ENCODE measurements at places on chromosomes 2 and 18. TPM values are rescaled to one million over a fixed set of nuclear protein-coding genes. Genes with fewer than 3 reads are reported as not detected.

- no peak overlapping the region for H3K4me3 ChIP-seq
- no peaks in the 10 kb centered on the region for H3K36me3 ChIP-seq
- DNase-seq = no peak
- H3K4me1 ChIP-seq = no peaks in the 10 kb centered on the region
These were observed 757.5 kb downstream of the DPP10 start for GRCh38 chr2:115199966-115200365.

- no peak for DNase-seq
- peaks cover 9% of the 10 kb centered on the region for H3K36me3 ChIP-seq
- H3K4me1 ChIP-seq = no peaks in the 10 kb centered on the region
- no peak overlapping the region for H3K4me3 ChIP-seq
- H3K27ac ChIP-seq = no peak overlapping the region
These were observed 88.3 kb downstream of the ROCK2 start for GRCh38 chr2:11256166-11256565.

GRCh38 chr2:217160103-217160743, 300.4 kb upstream of the TNP1 start:
- H3K27ac ChIP-seq = no peak overlapping the region
- no peak for DNase-seq
- peaks cover 12% of the 10 kb centered on the region for H3K27me3 ChIP-seq
- no peaks in the 10 kb centered on the region for H3K36me3 ChIP-seq
- H3K4me3 ChIP-seq = no peak overlapping the region

GRCh38 chr2:33420726-33421125, 55.7 kb upstream of the RASGRP3 start:
- no peak for DNase-seq
- H3K27ac ChIP-seq = no peak overlapping the region
- no peaks in the 10 kb centered on the region for H3K4me1 ChIP-seq
- no peaks in the 10 kb centered on the region for H3K36me3 ChIP-seq

DNA sequence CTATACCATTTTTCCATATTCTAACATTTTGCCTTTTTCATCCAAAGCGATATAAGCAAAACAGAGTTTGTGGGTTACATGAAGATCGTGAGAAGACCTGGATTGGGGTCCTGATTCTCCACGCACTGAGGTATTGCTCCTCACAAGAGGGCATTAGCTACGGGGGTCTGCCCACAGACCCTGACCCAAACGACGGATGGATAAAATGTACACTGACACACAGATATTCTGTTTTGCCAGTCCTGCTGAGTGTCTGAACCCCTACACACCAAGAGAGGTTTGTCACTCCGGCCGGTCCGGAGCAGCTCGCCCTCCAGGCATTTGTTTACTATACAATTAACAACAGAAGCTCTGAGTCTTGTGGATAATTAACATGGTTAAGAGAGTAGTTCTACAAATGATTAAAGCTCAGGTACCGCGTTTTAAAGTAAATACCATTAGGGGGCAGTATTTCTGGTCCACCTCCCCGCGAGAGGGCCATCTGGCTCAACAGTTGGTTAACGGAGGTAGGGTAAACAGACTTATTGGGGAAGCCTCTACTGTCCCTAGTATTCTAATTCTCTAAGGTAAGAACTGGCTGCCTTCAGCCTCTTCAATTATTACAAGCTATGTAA, 28.4 kb downstream of the SCYGR8 start:
- H3K27me3 ChIP-seq = no peaks in the 10 kb centered on the region
- H3K4me3 ChIP-seq = no peak overlapping the region
- no peak overlapping the region for H3K27ac ChIP-seq

GRCh38 chr2:223771475-223771874, 65.9 kb downstream of the AP1S3 start:
- peaks cover 14% of the 10 kb centered on the region for H3K36me3 ChIP-seq
- DNase-seq = no peak
- no peaks in the 10 kb centered on the region for H3K27me3 ChIP-seq
- H3K4me1 ChIP-seq = peaks cover 14% of the 10 kb centered on the region

DNA sequence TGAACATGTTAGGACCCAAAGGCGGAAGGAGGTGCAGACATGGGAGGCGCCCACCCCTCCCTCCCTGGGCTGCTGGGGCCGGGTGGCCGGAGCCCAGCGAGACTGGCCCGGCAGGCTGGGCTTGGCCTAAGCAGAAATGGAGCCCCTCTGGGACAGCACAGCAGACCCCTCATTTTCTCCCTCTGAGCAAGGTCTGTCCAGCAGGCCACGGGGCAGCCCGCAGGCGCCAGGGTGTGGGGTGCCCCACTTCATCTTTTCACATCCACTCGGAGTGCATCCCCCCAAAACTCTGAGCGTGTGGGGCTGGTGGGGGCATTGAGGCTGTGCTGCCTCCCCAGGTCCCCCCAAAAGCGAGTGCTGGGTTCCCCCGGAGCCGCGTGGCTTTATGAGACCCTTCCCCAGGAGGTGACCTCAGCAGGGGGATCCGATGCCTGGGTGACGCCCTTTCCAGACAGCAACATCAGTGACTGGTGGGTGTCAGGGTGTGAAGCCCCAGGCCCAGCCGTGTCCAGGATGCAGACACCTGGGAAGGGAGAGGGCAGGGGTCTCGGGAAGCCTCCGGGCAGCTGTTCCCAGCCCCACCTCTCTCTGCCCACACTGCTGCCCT, 36.7 kb upstream of the GPC1 start:
- no peaks in the 10 kb centered on the region for H3K27me3 ChIP-seq
- H3K27ac ChIP-seq = no peak overlapping the region
- H3K4me3 ChIP-seq = no peak overlapping the region
- peaks cover 19% of the 10 kb centered on the region for H3K4me1 ChIP-seq

DNA sequence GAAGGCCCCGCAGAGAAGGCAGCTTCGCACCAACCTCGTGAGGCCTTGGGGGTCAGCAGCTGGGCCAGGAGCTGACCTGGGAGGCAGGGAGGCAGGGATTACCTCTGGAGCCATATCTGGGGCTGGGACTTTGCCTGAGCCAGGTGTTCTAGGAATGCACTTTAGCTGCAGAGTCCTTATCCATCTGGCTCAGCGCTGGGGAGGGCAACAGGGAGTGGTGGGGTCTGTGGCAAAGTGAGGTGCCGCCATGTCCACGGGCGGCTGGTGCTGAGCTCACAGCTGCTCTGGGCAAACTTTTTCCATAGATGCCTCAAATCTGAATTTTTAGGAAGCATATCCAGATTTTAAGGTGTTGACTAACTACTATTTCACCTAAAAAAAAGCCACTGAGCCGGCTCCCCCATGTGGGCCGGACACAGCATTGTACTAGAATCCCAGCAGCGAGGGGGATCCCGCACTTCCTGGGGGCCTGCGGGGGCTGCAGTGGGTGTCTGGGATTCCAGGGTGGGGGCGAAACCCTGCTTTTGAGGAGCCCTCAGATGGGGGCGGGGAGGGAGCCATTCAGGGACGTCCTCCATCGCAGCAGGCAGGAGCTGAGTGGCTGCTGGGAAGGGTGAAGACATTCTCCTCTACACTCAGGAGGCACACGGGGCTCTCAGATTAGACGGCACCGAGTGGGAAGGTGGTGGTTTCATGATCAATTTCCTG, 34.6 kb downstream of the RTP5 start:
- H3K27me3 ChIP-seq = no peaks in the 10 kb centered on the region
- H3K36me3 ChIP-seq = no peaks in the 10 kb centered on the region
- no peak for DNase-seq
- H3K4me1 ChIP-seq = no peaks in the 10 kb centered on the region
- H3K4me3 ChIP-seq = no peak overlapping the region
- H3K27ac ChIP-seq = no peak overlapping the region

DNA sequence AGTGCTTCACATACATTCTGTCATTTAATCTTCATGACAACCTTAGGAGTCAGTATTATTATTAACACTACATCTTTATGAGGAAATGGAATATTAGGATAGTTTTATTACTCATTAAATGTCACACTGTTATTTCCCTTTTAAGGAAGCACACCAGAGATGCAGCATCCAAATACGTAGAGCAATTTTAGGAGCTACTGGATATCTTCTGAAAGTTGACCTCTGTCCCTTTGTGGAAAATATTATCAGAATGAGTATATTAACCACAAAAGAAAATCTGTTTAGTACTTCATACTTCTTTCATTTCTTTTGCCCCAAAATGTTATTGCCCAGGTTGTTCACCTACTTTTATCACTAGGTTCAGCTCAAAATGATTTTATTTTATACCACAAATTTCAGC, 72.9 kb upstream of the APCDD1 start:
- no peak for DNase-seq
- peaks cover 7% of the 10 kb centered on the region for H3K27me3 ChIP-seq
- no peaks in the 10 kb centered on the region for H3K36me3 ChIP-seq
- no peak overlapping the region for H3K27ac ChIP-seq
- H3K4me3 ChIP-seq = no peak overlapping the region

DNA sequence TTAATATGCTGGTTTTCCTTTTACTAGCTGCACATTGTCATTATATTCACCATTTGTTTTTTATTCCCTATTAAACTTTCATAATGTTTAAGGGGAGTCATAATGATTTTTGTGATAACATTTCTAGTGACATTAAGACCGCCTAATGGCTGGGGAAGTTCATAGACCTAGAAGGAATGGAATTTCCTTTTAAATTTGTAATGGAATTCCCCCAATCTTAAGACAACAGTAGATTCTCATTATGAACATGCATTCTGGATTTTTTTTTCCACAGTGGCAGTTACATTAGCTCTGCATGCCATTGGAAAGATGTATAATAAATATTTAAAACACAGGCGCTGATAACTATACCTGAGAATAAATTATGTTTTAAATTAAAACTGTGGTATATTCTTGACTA, 8.4 kb downstream of the YPEL5 start:
- DNase-seq = no peak
- peaks cover 21% of the 10 kb centered on the region for H3K4me1 ChIP-seq
- no peak overlapping the region for H3K4me3 ChIP-seq

- no peak overlapping the region for H3K27ac ChIP-seq
- no peaks in the 10 kb centered on the region for H3K4me1 ChIP-seq
- no peak overlapping the region for H3K4me3 ChIP-seq
- H3K36me3 ChIP-seq = no peaks in the 10 kb centered on the region
- no peak for DNase-seq
- H3K27me3 ChIP-seq = peaks cover 37% of the 10 kb centered on the region
These were observed 63.2 kb upstream of the TMEM17 start for GRCh38 chr2:62568983-62569837.

- H3K4me3 ChIP-seq = no peak overlapping the region
- no peak for DNase-seq
- H3K4me1 ChIP-seq = no peaks in the 10 kb centered on the region
- no peak overlapping the region for H3K27ac ChIP-seq
- peaks cover 3% of the 10 kb centered on the region for H3K27me3 ChIP-seq
These were observed 23.0 kb upstream of the ACTR2 start for GRCh38 chr2:65204461-65205210.

SAG gene
- 0.10 TPM for total RNA-seq

SMPD4 gene
- 58.2 TPM for total RNA-seq

MOGAT1 gene
- not detected for total RNA-seq

SEMA4C gene
- 22.2 TPM for total RNA-seq

DES gene
- not detected for total RNA-seq

DYSF gene
- not detected for total RNA-seq

NT5DC4 gene
- not detected for total RNA-seq

COL5A2 gene
- 1.7 TPM for total RNA-seq

All from activated CD4-positive, alpha-beta memory T cell treated with anti-CD3 and anti-CD28 coated beads, Interleukin-2, amount 10 ng/mL, durations not matched to agents 7 days and 5 days (primary cell).